ENCODE measurements at places on chromosomes 4 and X. TPM values are rescaled to one million over a fixed set of nuclear protein-coding genes. Genes with fewer than 3 reads are reported as not detected.
A peak's percentile ranks its signal among the peaks of the same experiment; 100 is the strongest.

GRCh38 chr4:52173470-52174045 lies 122.5 kb downstream of the SPATA18 start:
- no peak for DNase-seq

DNA sequence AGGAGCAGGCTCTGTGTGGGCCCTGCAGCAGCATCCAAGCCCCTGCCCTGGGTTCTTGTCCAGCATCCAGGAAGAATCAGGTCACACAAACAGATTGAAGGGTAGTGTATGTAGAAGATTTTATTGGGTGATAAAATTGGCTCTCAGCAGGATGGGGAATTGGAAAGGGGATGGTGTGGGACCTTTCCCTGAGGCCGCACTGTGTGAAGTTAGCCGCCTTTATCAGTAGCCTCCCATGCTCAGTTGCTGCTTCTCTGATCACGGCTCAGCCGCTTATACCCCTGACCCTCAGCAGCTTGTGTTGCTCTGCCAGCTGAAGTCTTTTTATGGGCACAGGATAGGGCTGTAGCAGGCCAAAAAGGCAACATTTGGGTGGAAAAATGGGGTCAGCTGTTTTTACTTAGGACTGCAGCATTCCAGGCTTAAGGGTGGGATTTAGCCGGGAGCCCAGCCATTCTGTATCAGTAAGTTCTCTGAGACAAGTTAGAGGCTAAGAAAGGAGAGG lies 35.2 kb upstream of the CCNG2 start:
- DNase-seq = no peak

DNA sequence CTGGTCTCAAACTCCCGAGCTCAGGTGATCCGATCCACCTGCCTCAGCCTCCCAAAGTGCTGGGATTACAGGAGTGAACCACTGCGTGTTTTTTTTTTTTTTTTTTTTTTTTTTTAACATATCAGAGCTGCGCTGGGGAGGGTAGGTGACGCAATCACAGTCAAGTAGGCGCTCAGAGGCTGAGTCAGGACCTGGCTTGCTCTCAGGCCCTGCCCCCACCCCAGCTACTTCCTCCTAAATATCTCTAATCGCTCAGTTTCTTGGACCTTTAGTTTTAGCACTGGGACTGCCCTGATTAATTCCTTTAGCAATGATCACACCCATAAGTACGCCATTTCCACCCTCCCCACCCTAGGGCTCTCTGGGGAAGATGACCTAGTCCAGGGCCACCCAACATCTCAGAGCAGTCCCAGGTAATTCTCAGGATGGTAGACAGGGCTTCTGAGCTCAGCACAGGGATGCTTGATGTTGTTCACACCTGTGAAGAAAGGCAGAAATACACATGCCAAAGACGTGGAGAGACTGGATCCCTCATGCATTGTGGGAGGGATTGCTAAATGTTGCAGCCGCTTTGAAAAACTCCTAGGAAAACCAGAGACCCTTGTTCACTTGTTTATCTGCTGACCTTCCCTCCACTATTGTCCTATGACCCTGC lies 50.2 kb downstream of the DDX3X start:
- DNase-seq = no peak

DNA sequence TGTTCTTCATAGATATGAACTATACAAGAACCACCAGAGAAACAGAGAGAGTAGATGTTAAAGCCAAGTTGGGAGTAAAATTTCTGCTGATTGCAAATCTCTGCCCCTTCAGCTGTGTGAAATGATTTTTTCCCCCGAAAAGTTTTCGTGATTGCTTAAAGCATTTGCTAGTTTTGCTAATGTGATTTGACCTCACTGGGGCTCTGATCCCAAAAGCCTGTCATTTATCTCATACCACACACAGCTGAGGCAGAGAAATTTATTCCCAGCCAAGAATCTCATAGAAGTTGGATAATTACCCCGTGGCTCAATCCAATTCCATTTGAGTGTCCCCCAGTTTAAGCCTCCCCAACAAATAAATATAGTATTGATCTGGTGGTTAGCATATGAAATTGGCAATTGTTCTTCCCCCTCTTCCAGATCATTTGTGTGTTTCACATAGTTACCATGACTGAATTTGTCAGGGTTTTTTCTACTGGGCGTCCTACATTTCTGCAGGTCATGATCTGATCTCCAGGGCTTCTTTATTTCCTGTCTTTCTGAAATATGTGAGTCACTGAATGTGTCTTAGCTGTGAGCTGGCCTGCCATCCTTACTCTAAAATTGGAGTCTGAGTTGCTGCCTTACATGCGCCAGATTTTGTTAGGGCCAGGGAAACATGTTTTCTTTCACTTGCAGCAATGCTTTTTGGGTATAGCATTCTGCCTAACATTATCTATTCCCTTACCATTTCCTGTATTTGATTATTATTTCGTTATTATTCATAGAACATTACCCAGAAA lies 167.5 kb upstream of the FRMPD4 start:
- DNase-seq = no peak

DNA sequence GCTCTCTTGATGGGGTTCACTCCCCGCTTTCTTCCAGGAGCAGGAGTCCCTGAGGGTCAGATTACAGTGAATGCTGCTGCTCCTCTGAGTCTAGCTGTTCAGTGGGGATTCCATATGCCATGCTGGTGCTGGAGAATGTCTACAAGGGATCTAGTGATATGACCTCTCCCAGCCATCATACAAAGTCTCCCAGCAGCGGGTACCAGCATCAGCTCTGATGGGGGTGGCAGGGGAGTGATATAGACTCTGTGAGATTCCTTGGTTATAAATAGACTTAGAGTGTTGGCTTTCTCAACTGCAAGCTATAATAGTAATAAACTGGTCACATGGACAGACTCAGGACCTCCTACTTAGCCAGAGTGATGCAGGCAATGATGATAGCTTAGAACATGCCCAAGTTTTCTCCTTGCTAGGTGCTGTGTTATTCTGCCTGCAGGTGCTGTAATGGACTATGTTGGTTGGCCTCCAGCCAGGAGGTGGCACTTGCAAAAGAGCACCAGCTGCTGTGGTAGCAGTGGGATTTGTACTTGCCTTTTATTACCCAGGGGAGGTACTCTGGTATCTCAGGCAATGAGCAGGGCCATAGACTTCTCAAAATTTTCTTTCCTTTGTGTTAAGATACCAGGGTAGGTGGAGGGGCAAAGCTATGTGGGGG lies 202.9 kb downstream of the CHIC1 start:
- no peak for DNase-seq

- no peak for DNase-seq
Measured at GRCh38 chr4:40599431-40599830, 30.2 kb downstream of the RBM47 start.

DNA sequence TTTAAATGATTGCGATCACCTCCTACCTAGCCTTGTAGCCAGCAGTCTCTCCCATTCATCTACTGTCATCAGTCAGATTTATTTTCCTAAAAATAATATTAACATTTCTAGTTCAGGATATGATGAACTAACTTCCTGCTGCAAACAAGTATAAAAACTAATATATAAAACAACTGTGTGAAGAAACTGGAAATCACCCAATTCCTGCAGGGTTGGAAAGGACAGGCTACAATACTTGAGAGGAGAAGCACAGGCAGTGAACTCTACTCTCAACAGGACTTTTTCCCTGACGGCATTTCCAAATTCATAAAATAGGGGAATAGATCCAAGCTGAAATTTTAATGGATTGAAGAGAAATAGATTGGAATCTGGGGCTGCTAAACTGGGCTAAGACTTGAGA lies 14.2 kb upstream of the BBS12 start:
- DNase-seq = no peak

- DNase-seq = no peak
Measured at GRCh38 chr4:84091266-84091665, 407.8 kb downstream of the NKX6-1 start.

DNA sequence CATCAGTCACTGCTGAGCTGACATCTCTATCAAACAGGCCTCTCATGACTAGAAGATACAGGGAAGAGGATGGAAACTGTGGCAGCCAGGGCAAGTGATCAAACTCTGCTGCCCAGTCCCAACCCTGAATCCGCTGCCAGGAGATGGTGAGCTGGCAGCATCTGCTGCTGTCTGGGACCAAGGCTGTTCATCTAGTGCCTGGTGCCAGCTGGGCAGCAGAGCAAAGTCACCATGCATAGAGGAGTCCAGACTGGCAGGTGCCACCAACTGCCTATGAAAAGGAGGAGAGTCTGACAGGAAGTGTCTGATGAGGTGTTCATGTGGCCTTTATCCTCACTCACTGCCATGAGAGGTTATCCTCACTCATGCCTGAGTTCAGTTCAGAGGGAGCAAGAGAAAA lies 518.9 kb downstream of the MID1IP1 start:
- DNase-seq = no peak

GRCh38 chrX:22958250-22958649 lies 41.5 kb upstream of the DDX53 start:
- no peak for DNase-seq

- DNase-seq = peak; percentile 91
Measured at GRCh38 chrX:107000013-107000515, at the start of gene MORC4. Gene MORC4, minus strand, starts transcription at chrX:107000212. Its CDS starts 243 bp downstream, at chrX:106999969.

GRCh38 chr4:118865091-118865708 lies 23.5 kb upstream of the SYNPO2 start:
- DNase-seq = peak; percentile 48

DNA sequence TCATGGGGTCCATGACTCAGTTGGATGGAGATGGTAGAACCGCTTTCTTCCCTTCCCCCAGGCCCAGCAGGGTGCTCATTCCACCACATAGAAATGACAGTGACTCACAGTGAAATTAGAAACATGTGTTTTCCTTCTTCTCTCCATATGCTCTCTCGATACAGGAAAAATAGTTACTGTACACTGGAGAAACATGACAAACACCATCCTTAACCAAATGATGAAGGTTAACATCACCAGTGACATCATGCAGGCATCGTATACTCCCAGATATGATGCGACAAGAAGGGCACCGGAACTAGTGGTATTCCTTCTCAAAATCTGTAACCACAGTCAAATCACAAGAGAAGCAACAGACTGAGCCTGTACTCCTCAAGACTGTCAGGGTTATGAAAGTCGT lies 11.7 kb upstream of the RAB40A start:
- no peak for DNase-seq

DNA sequence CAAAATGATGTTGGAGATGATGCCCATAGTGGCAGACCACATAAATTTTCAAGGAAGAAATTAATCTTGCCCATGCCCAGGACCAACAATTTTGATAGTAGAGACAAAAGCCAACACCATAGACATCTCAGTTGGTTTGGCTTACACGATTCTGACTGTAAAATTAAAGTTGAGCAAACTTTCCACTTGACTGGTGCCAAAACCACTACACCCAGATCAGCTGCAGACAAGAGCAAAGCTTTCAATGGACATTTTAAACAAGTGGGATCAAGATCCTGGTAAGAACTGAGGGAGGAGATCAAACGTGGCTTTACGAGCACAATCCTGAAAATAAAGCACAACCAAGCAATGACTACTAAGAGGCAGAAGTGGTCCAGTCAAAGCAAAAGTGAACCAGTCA lies 90.7 kb downstream of the PAPSS1 start:
- DNase-seq = no peak

GRCh38 chr4:24404281-24404680 lies 180.1 kb downstream of the DHX15 start:
- no peak for DNase-seq

GRCh38 chr4:109495514-109495913 lies 61.9 kb downstream of the SEC24B start:
- no peak for DNase-seq

CXCL11 gene
- total RNA-seq = not detected

TMPRSS11D gene
- not detected for total RNA-seq

TRIM75 gene
- total RNA-seq = not detected

TBL1X gene
- total RNA-seq = 45.7 TPM

FGF2 gene
- 29.8 TPM for total RNA-seq

TMPRSS11A gene
- total RNA-seq = not detected

RBM46 gene
- 0.73 TPM for total RNA-seq

NLGN4X gene
- total RNA-seq = 58.6 TPM
